Fibroblast of skin of scalp (primary cell): ENCODE measurements at places on chromosomes 3 and 15.

DNA sequence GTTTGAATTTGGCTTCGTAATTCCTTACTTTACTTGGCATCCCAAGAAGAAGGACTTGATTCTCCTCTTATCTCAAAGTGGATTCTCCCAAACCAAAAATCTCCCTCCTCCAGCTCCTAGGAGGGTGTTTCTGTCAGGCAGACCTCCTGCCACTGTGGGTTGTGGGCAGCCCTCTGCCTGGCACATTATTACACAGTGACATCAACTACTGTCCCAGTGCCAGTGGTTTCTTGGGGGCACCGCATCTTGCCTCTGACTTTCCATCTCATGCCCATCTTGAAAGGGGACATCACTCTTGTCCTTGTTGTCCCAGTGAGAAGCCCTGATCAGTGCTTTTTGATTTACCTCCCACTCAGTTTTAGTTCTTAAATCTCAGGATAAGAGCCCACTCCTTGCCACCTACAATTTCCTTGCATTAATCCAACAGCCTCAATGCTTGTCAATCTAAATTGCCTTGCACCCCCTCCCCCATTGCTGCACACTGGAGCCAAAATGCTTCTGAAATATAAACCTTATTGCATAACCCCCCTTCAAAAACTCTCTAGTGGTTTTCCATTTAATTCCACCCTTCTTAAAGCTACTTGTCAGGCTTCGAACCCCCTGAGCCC is 81.0 kb downstream of the TRAK1 start:
- no peak for DNase-seq

DNA sequence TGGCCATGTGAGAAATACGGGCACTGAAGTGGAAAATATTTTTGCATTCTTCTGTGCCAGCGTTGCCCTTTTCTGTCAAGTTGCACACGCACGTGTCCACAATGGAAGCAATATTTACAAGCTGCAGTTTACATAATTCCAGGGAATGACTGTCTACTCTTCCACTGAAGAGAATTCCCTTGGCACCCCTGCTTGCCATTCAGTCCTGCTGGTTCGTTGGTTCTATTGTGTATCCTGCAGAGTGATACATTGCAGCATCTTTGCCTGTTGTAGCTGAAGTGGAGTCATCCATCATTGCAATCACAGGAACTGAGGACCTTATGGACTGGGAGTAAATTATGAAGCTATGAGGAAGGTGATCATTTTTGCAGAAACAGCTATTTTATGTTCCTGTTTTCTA is 759.4 kb downstream of the ROBO2 start:
- no peak for DNase-seq

GRCh38 chr15:32735989-32736700 is 18.3 kb downstream of the GREM1 start:
- DNase-seq = no peak

- no peak for DNase-seq
These were observed 38.7 kb downstream of the WDR49 start for GRCh38 chr3:167615030-167615429.
